Suppressor macrophage (primary cell): ENCODE measurements at places on chromosomes 1 and 21.

DNA sequence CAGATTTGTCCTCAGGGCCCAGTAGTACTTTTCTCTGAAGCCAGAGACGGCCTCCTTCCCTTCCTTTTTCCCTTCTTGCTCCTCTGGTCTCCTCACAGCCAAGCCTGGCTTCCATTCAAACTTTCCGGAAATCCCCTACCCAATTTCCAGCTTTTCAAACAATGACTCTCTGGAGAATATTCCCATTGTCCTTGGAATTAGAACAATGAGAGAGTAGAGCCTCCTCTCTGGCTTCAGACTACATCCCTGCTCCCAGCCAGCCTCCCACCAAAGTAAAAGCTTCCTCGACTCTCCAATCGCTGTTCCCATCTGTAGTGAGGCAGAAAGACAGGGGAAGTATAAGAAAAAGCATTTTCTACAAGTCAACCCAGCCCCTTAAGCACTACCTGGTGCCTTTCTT, 77.7 kb upstream of the SOX13 start:
- no peak for DNase-seq

GRCh38 chr21:44820851-44821250, 3.0 kb upstream of the SUMO3 start:
- no peak for DNase-seq

DNA sequence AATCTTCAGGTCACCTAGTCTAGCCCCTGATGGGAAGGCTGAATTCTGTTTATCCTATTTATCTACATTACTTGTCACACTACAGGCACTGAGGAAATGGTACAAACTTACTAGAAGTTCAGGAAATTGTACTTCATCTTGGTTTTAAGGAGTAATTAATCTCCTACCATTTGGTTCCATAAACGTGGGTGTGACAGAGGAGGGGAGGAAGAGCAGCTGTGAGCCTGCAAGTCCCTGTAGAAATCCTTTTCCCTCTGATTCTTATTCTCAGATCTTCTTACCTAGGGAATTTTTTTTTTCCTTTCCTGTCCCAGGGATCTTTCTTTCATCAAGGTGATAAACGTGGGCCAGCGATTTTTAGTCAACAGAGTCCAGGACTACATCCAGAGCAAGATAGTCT, 14.1 kb downstream of the PFKFB2 start:
- DNase-seq: no peak

- no peak for DNase-seq
Observed at GRCh38 chr1:29364101-29364678, 127.9 kb downstream of the PTPRU start.
